ENCODE measurements at places on chromosomes 3 and 15.

- DNase-seq: no peak
These were observed 583.9 kb downstream of the MCTP2 start for GRCh38 chr15:94815110-94815731.

DNA sequence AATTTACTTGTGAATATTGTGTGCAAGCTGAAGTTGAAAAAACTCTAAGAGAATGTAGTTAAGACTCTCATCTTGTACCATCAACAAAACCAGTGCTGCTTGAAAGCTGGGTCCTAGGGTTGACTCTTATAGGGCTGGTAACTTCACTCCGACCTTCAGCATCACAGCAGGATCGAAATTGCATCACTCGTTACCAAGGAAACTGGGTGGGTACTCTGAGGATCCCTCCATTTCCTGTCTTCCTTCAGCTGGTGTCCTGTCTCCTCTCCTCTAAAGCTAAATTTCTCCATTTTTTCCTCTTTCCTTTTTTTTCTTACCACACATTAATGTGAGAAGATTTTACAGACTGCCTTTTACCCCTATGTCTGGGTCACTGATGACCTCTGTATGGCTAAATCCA lies 3.0 kb upstream of the APH1B start:
- DNase-seq: no peak

- DNase-seq: no peak
These were observed 808.8 kb upstream of the LMCD1 start for GRCh38 chr3:7692866-7693265.

GRCh38 chr3:100650651-100651619 lies 41.5 kb downstream of the ADGRG7 start:
- peak; percentile 84 for DNase-seq

- DNase-seq: no peak
These were observed 607 bp upstream of the PPP1R14D start for GRCh38 chr15:40829115-40829514.

- no peak for DNase-seq
These were observed 110.7 kb upstream of the CDIN1 start for GRCh38 chr15:36468746-36469145.

- no peak for DNase-seq
These were observed 346.6 kb downstream of the ERC2 start for GRCh38 chr3:56121716-56122115.

DNA sequence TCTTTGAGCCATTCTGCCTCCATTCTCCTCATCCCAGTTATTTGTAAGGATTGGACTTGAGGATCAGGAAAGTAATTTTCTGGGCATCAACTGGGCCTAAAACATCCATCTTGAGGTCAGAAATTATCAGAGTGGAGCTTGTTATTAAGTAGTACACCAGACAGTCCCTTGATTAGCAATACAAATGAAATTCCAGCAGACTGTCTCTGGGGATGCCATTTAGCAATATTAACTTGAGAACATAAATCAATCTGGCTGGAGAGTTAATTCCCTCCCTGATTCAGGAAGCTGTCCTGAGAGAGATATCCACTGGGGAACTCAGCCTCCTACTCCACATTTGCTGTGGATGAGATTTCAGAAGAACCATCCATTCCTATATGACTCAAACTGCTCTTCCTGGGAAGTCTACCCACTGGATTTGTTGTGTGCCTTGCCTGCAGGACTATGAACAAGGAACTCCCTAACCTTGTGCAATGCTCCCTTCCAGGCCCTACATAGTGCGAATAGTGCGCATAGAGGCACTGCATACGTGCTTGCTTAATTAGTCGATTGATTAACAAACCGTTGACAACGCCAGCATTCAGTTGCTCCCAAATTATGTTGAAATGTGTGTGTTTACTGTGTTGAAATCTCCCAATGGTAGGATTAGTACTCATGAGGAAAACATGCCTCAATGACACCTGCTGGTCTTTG lies 36.1 kb upstream of the MTMR14 start:
- DNase-seq: no peak
